Cerebellar cortex (tissue), 1 donor: ENCODE measurements at places on chromosomes 3 and 15.

- peak; percentile 30 for DNase-seq
These were observed 32.6 kb downstream of the HACD2 start for GRCh38 chr3:123552095-123552714.

DNA sequence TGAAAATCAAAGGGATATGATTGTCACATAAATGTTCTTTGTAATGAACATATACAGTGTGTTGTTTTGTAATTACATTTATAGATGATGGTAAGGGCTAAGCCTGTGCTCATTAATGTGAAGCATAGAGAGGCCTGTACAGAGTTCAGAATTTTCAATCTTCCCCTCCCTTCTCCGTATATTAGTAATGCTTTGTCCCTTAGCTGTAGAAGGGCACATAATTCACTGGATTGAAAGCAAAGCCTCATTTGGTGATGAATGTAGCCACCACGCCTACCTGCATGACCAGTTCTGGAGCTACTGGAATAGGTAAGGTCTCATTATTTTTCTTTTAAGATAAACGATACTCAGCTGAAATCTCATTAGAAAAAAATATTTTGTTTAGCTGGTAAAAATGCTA lies 130.2 kb downstream of the CDIN1 start:
- no peak for DNase-seq

DNA sequence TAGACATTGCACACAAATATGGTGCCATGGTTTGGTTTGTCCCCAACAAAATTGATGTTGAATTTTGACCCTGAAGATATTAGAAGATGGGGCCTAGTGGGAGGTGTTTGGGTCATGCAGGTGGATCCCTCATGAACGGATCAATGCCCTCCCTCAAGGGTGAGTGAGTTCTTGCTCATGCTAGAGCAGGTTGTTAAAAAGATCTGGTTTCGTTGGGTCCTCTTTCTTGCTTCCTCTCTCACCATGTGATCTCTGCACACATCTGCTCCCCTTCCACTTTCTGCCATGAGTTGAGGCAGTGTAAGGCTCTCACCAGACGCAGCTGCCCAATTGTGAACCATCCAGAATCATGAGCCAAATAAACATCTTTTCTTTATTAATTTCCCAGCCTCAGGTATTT lies 87.8 kb upstream of the MDFIC2 start:
- DNase-seq: no peak

- DNase-seq: no peak
These were observed 78.2 kb downstream of the LINGO1 start for GRCh38 chr15:77554306-77555080.

DNA sequence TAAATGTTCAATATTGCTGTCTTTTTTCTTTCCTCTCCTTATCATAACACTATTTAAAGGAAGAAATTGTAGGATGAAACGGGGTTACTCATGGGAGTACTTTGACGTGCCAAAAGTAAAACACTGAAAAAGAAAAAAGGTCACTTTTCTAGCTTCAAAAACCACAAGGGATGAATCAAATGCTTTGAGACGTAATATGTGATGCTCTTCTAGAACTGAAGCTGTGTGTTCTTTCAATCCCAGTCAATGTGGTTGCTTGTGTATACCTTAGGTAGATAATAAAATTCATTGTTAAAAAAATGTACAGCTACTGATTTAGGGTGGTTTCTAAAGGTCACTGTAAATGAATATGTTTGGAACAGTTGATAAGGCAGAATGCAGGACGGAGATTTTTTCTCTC lies 538.8 kb upstream of the ZNF717 start:
- no peak for DNase-seq

- no peak for DNase-seq
These were observed 8.3 kb downstream of the ZNF710 start for GRCh38 chr15:90009301-90010022.

DNA sequence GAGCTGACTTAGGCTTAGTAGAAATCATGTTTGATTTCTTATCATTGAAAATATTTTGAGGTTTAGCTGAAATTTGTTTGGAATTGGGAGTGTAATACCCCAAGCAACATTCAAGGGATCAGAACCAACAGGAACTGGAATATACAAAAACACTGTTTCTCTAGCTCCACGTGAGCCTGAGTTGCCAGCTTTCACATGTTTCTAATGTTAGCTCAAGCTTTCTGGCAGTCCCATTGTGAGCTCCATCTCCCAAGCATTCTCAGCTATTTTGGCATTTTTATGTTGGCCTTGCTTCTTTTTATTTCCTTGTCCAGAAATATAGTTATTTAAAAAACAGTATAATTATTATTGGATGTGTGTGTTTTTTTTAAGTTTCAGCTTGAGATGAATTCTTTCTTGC lies 427.1 kb upstream of the DPH6 start:
- DNase-seq: no peak

DNA sequence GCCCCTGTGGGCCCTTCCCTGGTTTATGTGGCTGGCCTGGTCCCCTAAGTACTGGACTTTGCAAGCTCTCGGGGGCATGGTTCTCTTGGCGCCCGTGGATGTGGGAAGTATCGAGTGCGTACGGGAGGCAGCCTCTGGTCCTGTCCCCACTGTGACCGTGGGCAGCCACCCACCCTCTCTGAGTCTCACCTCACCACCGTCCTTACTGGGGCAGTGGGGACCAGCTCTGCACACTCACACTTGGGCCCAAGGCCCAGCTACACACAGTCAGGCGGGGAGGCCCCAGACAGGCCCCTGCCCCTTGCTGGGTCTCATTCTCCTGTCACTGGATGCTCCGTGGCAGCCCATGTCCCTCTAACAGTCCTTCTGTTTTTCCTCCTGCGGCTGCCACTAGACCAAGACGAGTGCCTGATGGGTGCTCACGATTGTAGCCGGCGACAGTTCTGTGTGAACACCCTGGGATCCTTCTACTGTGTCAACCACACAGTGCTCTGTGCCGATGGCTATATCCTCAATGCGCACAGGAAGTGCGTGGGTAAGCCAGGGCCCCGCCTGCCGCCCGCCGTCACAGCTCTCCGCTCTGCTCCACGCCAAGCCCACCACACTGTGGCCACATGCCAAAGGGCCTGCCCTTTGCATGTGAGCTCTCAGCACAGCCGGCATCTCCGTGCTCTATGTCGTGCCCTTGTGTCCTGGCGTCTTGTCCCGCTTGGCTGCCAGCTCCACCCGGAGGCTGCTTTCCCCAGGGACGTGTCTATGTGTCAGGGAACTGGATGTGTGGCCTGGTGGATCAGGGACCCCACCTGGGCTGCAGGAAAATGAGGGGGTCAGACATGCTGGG lies 72.7 kb downstream of the FBLN2 start:
- DNase-seq: no peak

DNA sequence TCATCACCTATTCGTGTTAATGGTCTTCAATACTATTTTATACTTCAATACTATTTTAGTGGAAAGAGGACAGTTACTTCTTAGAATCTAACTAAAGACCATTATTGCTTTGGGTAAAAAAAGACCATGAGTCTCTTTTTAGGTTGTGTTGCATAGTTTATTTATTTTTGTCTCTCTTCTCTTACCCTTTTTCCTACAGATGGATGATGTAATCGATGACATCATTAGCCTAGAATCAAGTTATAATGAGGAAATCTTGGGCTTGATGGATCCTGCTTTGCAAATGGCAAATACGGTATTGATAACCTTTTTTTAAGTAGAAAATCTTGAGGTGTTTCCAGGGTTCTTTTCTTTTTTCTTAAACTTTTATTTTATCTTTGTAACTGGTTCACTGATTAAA lies 58.5 kb upstream of the SAMMSON start:
- no peak for DNase-seq

DNA sequence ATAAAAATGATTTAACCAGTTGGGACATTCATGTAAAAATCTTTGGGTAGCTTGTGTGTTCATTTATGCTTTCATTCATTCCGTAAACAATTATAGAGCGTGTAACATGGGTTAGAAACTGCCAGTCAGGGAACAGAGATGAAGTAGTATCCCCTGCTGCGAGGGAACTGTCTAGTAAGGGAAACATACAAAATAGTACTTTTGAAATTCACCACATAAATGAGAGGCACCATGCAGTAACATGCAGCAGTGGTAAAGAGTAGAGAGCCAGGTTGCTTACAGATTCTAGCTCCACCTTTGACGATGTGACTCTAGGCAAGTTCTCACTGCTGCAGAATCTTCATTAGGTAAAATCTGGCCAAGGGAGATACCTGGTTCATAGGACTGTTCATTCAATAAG lies 938 bp downstream of the DZIP3 start:
- peak; percentile 37 for DNase-seq

DNA sequence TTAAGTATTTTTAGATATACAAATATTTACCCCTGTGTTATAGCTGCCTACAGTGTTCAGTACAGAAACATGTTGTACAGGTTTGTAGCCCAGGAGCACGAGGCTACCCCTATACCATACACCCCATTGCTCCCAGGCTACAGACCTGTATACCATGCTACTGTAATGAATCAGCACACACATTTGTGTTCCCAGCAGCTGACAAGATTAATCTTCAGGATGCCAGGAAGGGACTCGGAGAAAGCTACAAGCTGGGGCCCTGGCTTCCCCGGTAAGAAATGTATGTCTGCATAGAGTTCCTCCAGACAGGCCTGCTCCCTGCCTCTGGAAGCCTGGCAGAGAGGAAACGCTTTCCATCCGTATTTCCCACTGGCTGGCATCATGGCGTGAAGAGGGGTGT lies 136.5 kb downstream of the XXYLT1 start:
- DNase-seq: no peak

DNA sequence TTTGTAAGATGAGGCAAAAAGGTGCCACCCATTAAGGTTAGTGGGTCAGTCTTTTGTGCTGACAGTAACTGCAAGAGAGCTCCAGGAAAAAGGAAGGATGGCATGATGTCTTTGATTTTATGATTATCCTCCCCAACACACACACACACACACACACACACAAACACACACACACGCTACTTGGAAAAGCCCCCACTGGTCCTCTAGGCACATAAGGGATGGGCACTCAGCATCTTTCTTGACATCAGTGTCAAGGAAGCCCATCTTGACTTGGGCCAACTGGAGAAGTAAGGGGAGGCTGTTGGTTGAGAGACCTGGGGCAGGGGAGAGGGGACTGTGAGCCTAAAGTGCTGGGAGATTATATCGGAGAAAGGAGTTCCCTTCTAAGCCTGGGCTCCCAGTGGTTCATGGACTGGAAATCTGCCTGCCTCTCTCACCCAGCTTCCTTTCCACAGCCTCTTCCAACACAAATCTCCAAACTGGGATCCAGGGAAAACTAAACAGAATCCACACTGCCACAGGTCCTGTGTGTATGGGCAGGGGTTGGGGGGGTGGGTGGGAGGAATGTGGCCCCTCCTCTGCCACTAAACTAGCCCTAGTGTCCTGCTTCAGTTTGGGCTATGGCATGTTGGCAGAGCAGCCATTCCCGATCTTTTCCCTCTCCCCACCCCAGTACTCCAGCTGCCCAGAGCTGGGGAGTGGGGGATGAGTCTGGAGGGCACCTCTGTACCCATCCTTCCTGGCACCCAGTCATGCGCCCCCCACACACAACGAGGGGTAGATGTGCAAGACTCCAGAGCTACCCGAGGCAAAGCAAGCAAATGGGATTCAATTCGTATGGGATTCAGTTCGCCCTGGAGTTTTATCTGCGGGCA lies 1.6 kb downstream of the AMOTL2 start:
- DNase-seq: peak; percentile 17

GRCh38 chr15:70358011-70358819 lies 260.5 kb upstream of the TLE3 start:
- DNase-seq: no peak

DNA sequence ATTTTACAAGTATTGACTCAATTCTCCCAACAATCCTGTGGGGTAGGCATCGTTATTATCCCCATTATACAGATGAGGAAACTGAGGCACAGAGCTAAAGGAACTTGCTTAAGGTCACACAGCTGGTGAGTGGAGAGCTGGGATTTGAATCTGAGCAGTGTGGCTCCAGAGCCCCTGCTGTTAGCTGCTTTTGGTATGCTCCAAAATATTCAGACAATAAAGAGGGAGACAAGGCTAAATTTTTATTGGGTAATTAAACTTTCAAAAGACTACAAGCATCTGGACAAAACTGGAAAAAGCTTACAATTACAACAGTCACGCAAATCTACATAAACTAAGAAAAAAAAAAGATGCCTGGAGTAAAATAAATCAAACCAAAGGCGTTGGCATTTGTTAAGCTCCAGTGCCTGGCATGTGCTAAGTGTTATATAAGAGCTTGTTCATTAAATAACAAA lies 27.7 kb downstream of the CCDC13 start:
- DNase-seq: no peak

DNA sequence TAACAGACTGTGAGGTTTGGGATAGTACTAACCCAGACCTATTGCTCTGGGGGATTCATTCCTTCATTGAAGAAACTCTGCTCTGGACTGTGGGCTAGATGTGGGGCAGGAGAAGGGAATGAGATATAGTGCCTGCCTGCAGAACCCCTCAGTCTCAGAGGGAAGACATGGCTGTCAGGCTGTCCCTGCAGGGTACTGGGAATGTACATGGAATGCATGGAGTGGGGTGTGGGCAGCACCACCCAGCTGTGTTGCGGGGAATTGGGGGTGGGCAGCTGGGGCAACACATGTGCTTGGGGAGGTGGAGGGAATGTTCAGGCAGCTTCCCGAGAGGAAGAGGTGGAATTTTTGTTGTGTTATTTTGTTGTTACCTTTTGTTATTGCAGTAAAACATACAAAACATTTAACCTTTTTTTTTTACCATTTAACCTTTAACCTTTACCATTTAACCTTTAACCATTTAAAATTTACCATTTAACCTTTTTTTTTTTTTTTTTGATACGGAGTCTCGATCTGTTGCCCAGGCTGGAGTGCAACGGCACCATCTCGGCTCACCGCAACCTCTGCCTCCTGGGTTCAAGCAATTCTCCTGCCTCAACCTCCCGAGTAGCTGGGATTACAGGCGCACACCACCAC lies 7.3 kb downstream of the PAQR5 start:
- DNase-seq: no peak

DNA sequence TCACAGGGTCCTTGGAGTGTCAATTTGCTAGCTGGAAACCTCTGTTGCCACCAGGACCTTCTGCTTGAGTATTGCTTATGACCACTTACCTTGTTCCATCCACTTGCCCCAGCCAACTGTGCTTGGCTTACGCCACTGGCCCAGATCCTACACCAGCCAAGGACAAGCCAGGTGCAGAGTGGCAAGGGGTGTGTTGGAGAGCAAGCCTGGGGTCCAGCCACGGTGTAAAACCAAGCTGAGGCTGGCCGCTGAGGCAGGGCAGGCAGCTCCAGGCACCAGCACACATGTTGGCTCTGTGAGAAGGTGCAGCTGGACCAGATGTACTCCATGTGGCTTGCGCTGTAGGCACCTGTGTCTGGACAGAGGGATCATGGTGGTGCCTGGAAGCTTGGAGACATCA lies 248.2 kb downstream of the UNC13C start:
- no peak for DNase-seq

- no peak for DNase-seq
These were observed 4.5 kb upstream of the IL17RC start for GRCh38 chr3:9912294-9912935.
